ENCODE measurements at places on chromosomes 2 and 18.

DNA sequence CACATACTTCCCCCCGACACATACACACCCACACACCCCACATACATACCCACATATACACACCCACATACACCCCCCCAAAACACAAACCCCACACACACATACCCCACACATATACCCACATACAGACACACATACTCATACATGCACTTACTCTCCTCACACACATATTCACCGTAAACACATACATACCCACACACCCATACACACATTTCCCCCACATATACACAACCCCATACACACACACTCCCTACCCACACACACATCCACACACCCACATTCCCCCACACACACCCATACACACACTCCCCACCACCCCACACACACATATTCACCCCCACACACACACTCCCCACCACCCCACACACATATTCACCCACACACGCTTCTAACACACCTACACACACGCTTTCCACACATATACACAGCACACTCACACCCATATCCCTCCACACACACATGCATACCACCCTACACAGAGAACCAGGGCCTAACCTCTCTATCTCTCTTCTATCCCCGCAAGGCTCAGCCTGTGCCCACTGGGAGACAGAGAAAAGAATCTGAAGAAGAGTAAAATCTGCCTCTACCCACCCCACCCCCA is 182.4 kb upstream of the ETAA1 start:
- DNase-seq = no peak

DNA sequence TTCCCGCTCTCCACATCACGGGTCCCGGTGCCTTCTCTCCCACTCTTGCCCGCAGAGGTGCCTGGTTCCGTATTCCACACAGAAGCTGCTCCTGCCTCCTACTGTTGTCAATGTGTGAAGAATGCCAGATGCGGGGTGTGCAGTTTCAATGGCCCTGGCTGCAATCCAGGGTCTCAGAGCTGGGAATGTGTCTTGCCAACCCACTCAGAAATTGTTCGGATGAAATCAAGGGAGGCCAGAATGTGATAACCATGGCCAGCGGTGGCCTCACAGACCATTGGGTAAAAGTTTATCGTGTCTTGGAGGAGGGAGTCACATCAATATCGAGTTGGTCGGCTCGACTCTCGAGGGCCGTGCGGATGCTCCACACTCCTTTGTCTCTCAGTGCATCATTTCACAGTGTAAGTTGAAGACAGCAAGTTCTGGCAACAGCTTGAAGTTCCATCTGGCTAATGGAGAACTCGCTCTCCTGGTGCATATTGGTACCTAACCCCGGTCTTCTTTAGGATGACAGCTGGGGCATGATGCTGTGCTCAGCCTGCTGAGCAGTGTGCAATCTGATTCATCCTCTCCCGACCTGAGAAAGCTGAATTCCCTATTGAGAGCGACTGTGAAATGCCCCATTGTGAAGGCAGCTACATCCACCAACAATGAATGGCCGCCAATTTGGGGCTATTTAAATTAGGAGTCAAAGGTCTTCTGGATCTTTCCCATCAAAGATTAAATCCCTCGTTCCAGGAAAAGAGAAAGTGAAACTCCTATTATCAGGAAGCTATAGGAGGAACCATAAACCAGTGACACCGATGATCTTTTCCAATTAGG is 389.0 kb downstream of the SOX11 start:
- DNase-seq = no peak

DNA sequence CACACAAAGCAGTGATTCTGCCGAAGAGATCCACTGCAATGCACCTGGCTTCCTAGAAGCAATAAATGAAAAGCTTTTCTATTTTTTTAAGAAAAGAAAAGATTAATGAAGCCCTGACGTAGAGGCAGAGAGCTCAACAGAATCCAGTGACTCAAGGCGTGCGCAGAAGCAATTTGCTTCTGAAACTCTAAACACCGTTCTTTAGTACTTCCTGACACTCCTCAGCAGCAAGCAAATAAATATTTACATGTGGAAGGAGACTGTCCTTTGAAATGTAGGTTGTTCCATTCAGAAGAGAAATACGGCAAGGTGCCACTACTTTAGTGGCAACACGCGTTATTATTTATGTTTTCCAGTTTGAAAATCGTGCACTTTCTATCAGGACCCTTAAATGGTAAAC is 126.2 kb upstream of the ZNF516 start:
- DNase-seq = no peak

DNA sequence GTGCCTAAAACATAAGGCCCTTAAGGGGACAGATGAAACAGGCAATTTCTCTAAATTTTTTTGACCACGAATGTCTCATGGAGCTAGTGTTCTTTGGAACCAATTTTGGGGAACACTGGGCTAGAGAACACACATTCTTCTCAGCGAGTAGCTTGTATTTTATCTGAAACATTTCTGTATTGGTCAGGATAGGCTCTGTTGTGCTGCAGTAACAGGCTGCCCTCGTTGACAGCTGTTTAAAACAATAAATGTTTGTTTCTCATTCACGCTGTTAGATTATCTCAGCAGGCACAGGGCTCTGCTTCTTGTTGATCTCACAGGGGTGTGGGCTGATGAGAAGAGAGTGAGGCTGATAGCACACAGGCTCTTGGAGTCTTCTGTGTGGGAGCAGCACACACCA is 105.3 kb downstream of the SH3RF3 start:
- DNase-seq = no peak
